ENCODE measurements at places on chromosomes 6 and 20.

GRCh38 chr6:8108759-8109539 is 6.6 kb upstream of the EEF1E1 start:
- DNase-seq: no peak

GRCh38 chr6:163667372-163668060 is 253.0 kb downstream of the QKI start:
- no peak for DNase-seq

DNA sequence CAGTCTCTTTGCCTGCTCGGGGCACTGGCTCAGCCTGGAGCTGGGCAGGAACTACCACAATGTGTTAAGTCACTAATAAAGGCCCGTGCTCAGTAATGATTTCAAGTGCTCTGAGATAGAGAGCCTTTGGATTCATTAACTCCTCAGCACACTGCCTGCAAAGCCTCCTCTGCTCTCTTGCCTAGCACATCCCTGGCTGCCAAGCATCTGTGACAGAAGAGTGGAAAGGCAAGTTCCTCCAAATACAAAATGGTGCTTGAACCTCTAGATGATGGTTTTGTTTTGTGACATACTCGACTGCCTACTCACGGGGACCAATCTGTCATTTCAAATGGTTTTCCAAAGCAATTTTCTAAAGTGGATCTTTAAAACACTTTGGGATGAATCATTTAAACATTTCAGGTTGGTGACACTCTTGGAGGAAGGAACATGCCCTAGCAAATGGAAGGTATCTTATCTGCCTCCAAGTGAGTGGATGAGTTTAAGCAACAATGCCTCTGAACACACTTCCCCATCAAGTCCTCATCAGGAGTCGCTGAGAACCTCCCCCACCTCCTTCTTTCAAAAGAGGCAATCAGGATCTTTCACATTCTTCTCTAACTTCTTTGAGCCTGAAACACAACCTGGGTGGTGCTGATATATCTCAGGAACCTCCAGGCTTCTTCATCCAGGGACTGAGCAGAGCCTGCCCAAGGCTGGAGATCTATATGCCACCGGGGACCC is 35.8 kb downstream of the METTL24 start:
- no peak for DNase-seq

DNA sequence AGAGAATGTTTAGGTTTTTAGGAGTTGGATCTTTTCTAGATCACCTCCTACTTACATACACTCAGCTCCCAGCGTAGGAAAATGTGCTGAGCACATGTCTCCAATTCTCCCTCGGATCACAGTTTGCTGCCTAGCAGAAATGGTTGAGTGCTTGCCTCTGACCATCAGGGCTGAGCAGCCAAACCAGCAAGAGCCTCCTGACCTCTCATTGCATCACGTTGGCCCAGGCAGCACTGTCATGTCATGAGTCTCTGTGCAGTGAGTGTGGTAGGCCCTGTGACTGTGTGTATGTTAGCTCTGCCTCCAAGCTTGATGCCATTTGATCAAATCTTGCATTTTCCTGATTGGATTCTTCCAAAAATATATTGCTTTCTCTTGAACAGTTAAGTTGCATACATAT is 112.0 kb downstream of the LRRC1 start:
- no peak for DNase-seq

Data from NCI-H446 (cell line).